ENCODE measurements at places on chromosomes 1 and 21.

DNA sequence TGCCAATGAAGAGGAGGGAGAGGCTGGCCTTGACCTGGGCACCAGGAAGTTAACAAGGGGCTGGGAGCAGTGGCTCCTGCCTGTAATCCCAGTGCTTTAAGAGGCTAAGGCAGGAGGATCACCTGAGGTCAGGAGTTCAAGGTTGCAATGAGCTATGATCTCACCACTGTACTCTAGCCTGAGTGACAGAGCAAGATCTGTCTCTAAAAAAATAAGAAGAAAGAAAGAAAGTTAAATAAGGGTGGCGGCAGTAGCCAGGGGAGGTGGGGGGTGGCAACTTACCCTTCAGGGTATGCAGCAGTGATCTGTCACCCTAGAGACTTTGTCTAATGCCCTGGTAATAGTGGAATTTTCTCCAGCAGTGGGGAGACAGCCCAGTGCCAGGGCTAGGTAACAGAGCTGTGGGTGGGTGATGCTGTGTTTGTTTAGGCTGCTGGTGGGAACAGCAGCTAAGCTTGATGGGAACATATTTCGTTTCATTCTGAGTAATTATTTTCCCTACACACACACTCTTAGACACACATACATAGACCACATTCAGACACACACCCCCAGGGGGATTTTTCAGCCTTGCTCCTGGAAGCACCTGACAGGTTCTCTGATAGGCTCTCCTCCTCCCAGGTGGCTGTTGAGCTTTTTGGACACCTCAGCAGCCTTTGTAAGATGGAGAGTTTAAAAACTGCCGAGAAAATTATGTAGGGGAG, 11.3 kb upstream of the SYT6 start:
- no peak for DNase-seq

- DNase-seq, result peak; percentile 41
These were observed 15.4 kb downstream of the TTLL10 start for GRCh38 chr1:1189111-1189510.

DNA sequence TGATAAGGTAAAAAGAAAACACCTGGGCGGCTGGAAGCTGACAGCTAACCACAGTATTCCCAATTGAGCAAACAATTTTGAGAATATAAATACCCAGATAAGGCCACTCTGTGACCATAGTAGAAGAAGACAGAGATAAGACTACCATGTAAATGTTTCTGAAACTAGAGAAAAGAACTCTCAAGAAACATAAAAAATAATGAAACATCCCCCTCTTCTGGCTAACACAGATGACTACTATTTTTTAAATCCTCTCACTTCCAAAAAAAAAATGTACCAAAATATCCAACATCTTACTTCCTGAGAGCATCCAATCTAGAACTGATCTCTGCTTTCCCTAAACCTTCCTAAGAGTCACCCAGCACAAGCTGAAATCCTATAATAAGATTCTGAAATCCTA, 125.9 kb downstream of the HFM1 start:
- peak; percentile 70 for DNase-seq

- DNase-seq, result peak; percentile 67
These were observed 7.3 kb downstream of the CD244 start for GRCh38 chr1:160855181-160855981.

DNA sequence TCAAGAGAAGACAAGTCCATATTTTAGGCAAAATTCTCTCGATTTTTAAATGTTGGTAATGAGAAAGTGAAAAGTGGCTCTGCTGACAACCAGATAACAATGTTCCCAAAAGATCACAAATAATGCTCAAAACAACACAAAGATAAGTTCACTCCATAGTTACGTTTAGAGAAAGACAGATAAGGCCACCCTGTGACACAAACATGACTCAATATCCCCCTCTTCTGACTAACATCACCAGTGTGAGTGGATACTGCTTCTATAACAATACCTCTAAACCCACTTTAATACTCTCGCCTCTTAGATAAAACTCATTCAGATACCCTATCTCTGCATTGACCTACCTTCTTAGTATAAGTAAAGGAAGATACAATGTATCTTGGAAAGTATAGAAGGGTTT, 51.2 kb upstream of the RGS7 start:
- peak; percentile 9 for DNase-seq

DNA sequence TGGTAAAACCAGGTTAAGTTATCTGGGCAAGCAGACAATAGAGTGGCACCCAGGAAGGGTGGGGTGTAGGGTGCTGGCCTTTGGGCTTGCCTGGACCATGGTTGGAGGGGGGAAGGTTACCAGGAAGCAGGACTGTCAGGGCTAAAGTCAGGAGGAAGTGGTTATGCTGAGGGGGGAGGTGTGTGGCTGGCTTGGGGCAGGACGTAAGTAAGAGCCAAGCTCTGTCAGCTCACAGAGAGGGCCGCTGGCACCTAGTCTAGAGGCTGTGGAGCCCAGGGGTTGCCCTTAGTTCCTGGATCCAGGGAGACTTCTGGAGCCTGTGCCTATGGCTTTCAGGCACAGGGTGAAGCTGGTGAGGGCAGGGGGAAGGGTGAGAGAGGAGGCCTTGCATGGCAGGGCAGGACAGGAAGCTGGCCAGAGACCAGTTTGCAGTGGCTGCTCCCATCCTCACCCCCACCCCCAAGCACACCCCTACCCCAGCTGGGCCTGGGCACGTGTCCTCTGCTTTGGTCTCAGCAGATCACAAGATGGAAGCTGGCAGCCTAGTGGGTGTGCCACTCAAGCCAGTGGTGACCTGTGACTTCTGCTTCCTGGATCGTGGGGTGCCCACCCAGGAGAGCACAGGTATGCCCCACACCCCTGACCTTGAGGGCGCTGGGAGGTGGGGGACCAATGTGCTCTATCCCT, 20.5 kb upstream of the SMYD3 start:
- peak; percentile 74 for DNase-seq

DNA sequence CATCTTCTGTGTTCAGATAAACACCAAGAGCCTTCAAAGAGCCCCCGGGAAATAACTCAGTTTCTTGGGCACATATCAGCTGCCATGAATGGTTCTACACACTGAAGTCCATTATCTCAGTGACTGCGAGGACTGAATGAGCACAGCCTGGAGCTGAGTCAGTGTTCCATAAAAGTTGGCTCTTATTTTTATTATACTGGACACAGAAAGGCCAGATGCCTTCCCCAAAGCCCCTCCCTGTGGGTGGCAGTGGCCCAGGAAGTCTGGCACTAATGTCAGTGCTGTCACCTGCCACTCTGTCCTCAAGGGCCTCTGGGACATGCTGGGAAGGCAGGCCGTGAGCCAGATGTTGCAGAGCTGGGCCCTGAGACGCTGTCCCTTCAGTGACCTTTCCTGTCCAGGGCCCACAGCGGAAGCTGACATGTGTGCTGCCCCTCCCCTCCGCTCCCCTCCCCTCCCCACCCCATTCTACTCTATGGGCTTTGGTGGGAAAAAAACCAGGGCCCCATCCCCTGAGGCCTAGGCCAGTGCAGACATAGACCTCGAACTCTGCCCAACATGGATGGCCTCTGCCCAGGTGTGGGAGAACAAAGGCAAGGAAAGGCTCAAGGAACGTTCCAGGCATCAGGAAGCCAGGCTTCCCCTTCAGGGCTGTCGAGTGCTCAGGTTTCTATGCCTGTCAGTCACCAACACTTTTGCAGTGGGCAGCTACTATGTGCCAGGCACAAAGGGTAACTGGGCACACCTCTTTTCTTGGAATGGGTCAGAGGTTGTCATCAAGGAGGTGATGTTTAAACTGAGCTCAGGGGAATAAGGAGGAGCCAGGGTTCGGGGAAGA, 22.4 kb upstream of the NPPB start:
- DNase-seq, result no peak

DNA sequence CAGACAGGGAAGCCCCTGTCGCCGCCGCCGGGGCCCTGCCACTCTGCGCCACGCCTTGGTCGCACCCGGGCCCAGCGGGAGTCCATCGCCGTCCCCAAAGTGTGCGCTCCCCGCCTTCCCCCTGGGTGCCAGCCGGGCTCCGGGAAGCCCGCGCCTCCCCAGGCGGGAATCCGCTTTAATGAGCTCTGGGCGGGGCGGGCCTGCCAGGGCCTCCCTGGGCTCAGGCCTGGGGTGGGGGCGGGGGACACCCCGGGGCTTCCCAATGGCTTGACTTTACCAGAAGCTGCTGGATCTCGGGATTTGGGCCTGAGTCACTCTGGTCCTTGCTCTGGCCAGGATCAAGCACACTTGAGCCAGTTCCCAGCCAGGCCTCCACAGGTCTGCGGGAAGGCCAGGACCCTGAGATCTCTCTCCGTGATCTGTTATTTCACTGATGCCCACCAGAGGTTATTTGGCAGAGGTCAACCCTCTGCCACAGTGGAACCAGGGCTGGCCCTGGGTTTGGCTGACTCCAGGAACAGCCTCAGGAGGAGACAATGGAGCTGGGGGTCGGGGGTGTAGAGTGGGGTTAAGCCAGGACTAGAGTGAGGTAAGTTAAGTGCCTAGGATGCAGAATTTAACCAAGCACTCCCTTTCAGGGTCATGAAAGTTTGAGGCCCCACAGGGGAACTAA, 178.4 kb upstream of the EDN2 start:
- no peak for DNase-seq

GRCh38 chr1:154886281-154887015, 16.4 kb upstream of the KCNN3 start:
- peak; percentile 54 for DNase-seq
